HCT116 (cell line): ENCODE measurements at places on chromosomes 16 and 17.

- H3K4me1 ChIP-seq, result no peaks in the 10 kb centered on the region
- DNase-seq, result no peak
- H3K27me3 ChIP-seq, result no peaks in the 10 kb centered on the region
- H3K36me3 ChIP-seq, result no peaks in the 10 kb centered on the region
These were observed 199.9 kb downstream of the MAF start for GRCh38 chr16:79400462-79401149.

DNA sequence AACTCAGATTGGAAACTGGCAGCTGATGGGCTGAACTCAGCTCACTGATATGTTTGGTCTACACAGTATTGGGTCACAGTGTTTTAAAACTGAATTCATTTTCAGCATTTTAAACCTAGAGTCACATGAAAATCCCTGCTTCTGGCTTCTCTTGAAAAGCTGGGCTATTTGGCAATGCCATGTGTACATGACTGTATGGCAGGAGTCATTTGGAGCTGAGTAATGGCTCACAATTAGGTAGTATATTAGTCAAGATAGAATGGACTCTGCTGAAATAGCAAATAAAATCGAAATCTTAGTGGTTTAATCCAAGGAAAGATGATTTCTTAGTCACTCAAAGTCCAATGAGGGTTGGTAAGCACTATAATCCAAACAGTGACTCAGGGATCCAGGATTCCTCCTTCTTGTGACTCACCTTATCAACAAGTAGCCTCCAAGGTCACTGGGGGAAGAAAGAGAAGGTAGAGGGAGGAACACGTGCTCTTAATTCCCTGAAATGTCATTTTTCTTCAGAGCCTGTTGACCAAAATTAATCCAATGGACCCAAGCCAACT is 13.9 kb upstream of the PMP22 start:
- H3K4me3 ChIP-seq, result no peak overlapping the region
- peaks cover 9% of the 10 kb centered on the region for H3K4me1 ChIP-seq
- H3K27ac ChIP-seq, result no peak overlapping the region
- no peaks in the 10 kb centered on the region for H3K36me3 ChIP-seq
- H3K27me3 ChIP-seq, result no peaks in the 10 kb centered on the region

DNA sequence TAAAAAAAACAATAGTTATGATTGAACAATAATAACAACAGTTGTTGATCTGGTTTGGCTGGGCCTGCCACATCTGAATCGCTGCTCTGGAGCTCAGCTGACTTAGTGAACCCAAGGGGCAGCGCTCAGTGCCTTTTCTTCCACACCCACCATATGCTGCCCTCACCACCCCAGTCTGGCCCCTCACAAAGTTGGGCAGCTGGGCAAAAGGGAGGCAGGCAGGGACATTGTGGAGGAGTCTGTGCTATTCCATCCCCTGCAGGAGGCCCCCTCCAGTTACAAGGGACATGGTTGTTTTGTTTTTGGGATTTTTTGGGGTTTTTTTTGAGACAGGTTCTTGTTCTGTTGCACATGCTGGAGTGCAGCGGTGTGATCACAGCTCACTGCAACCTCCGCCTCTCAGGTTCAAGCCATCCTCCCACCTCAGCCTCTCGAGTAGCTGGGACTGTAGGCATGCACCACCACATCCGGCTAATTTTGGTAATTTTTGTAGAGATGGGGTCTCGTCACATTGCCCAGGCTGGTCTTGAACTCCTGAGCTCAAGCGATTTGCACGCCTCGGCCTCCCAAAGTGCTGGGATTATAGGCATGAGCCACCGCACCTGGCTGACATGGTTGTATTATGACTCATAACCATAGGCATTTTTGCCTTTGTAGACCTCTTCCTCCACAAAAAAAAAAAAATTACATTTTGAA is 8.6 kb upstream of the PECAM1 start:
- no peak overlapping the region for H3K4me3 ChIP-seq
- peaks cover 21% of the 10 kb centered on the region for H3K4me1 ChIP-seq
- no peak overlapping the region for H3K27ac ChIP-seq
- no peak for DNase-seq

DNA sequence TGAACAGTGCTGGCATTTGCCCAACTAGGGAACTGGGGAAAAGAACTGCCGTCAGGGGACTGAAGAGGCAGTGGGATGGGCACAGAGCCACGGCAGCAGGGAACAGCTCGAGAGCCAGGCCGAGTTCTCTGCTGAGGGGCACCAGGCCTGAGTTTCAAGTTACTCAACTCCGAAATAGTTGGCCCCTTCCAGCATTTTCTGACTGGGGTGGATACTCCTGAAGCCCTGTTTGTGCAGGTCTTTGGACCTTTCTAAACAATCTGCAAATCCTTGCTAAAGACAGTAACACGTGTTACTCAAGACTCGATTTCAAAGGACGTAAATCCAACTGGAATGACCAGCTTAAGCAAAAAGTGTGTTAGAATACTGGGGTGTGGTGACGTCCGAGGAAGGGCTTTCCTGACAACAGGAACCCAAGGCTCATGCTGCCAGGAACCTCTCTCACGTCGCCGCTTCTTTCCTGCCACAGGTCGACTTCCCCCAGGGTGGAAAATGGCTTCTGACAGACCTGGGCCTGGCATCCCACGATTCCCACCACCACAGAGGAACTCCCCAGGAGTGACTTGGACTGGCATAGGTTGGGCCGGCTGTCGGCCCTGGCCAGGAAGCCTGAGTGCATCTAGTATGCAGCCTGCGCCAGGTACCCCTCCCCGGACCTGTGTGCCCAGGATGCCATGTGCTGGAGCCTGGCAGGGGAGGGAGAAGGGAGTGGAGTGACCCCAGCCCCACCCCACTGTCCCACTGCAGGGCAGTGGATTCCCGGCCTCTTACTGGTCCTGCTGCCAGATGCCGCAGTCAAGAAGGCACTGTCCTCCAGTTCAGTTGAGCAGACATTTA is 71.9 kb downstream of the N4BP1 start:
- H3K36me3 ChIP-seq, result 0 out of 2 replicates have a peak, but pooled peaks cover 5% of the 10 kb centered on the region
- no peak overlapping the region for H3K4me3 ChIP-seq
- H3K4me1 ChIP-seq, result no peaks in the 10 kb centered on the region
- H3K27ac ChIP-seq, result no peak overlapping the region
- DNase-seq, result no peak

DNA sequence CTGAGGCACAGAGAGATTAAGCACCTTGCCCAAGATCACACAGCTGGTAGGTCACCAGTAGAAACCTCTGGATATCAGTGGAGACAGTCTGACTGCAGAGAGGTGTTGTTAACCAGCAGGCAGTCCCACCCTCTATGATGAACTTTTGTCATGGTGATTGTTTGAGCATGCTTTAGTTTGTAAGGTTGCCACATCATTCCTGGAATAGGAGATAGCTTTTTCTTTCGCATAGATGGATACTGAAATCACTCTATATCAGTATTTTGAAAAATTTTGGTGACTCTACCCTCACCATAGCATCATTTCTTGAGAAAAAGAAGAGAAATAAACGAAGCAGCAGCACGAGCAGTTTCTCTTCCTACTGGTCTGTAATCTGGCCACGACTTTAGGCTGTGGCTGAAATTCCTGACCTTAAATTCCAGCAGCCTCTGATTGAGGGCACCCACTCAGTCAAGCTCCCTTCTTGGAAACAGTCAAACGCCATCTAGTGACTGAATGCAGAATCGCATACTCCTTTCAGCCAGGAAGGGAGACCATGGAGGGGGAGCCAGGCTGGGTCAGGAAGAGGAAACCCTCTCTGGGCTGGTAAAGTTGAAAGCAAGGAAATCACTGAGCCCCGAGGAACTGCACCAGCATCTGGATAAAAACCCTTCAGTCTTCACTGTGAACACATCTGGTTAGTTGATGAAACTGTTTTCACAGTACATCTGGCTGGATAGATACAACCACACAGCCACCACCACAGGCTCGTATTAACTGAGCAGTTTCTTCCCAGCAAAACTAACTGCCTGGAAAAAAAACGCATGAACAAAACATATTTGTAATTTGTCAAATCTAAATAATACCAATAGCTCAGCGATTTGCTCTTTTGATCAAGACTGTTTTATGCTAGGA is 108.5 kb upstream of the XYLT1 start:
- H3K27me3 ChIP-seq, result peaks cover 15% of the 10 kb centered on the region
- no peaks in the 10 kb centered on the region for H3K4me1 ChIP-seq
- H3K36me3 ChIP-seq, result no peaks in the 10 kb centered on the region
- H3K4me3 ChIP-seq, result no peak overlapping the region
- H3K27ac ChIP-seq, result no peak overlapping the region
- peak; percentile 59 for DNase-seq

- H3K4me3 ChIP-seq, result no peak overlapping the region
- H3K4me1 ChIP-seq, result peaks cover 28% of the 10 kb centered on the region
- H3K27ac ChIP-seq, result no peak overlapping the region
These were observed 34.6 kb downstream of the DCAKD start for GRCh38 chr17:45016823-45017222.

- no peak for DNase-seq
- H3K27ac ChIP-seq, result no peak overlapping the region; the same call in 1 of the 2 replicates
- H3K4me3 ChIP-seq, result peak overlapping the region; percentile 91
- H3K36me3 ChIP-seq, result no peaks in the 10 kb centered on the region
- H3K4me1 ChIP-seq, result peaks cover 42% of the 10 kb centered on the region
These were observed 119.9 kb upstream of the SMURF2 start for GRCh38 chr17:64781810-64782555.

DNA sequence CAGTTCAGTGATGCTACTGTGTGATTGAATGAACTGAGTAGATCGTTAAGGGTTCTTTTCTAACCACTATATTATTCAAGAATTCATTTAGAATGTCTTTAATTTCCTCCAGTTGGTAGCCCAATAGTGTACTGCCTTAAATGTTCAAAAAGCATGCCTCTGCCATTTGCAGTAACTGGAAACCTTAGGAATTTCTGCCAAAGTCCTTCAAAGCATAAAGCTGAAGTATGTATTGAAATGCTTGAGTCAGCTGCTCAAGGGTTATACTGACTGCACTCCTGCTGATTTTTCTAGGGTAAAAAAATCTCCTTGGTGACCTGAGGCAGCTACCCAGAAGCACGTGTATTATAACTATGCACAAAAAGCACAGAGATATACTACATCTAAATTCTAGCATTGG is 56.5 kb downstream of the SNTB2 start:
- peaks cover 5% of the 10 kb centered on the region for H3K36me3 ChIP-seq
- H3K27ac ChIP-seq, result no peak overlapping the region
- no peak overlapping the region for H3K4me3 ChIP-seq
- no peaks in the 10 kb centered on the region for H3K4me1 ChIP-seq
- H3K27me3 ChIP-seq, result no peaks in the 10 kb centered on the region

DNA sequence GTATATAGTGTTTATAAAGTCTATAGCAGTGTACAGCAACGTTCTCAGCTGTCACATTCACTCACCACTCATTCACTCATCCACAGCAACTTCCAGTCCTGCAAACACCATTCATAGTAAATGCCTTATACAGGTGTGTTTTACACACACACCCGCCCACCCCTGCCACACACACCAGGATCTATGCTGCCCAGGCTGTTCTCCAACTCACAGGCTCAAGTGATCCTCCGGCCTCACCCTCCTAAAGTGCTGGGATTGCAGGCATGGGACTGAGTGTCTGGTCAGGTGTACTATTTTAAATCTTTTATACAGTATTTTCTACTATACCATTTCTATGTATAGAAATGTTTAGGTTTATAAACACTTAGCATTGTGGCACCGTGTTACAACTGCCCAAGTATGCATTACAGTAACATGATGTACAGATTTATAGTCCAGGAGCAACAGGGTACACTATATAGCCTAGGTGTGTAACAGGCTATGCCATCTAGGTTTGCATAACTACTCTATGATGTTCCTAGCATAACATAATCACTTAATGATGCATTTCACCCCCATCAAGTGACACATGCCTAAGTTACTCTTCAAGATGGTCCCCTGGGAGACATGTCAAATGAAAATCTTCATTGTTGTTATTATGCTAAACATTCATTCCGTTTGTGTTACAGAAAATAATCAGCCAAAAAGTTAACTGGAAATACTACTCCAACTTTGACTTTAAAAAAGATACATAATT is 42.5 kb downstream of the CREBBP start:
- H3K27ac ChIP-seq, result no peak overlapping the region
- H3K4me3 ChIP-seq, result no peak overlapping the region
- DNase-seq, result no peak
- H3K36me3 ChIP-seq, result no peaks in the 10 kb centered on the region
- no peaks in the 10 kb centered on the region; the same call in 1 of the 2 replicates for H3K4me1 ChIP-seq
- H3K27me3 ChIP-seq, result no peaks in the 10 kb centered on the region

DNA sequence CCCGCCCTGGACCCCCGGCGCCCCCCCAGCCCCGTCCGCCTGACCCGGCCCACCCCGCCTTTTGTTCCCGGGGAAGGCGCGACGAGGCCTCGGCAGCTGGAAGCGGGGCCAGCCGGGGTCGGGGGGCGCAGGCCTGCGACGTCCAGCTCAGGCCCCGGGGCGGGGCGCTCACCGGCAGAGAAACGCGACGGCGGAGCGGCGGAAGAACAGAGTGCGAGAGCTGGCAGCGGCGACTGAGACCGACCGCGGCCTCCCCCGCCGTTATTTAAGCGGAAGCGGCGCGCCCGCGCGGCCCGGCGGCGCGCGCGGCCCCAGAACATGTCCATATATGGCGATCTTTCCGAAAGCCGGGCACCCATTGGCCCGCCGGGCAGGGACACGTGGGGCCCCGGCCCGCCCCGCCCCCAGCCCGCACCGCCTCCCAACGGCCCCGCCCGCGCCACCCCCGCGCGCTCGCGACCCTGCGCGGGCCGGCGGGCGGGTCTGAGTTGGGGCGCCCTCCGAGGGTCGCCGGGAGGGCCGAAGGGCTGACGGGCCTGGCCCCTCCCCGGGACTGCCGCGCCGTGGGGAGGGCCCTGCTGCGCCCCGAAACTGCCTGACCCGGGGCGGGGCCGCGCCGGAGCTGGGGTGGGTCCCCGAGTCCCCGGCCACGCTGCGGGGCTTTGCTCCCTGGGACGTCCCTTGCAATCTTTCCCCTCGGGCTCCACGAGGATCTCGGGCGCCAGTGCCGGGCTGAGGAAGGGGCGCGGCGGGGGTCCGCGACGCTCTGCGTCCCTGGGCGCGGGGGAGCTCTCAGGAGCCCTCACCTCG is at the start of gene ACTG1:
TSS of gene ACTG1 (minus strand) at position 238 of the 810 bp plus-strand sequence. CDS start 445 bp downstream, outside the sequence.
- peak within 1 kb of the TSS; percentile 100 for H3K27ac ChIP-seq
- H3K4me1 ChIP-seq, result peaks cover 77% of the 10 kb centered on the region
- H3K4me3 ChIP-seq, result peak within 1 kb of the TSS; percentile 90
- peaks cover 19% of the 10 kb centered on the region for H3K36me3 ChIP-seq
- no peaks in the 10 kb centered on the region for H3K27me3 ChIP-seq

DNA sequence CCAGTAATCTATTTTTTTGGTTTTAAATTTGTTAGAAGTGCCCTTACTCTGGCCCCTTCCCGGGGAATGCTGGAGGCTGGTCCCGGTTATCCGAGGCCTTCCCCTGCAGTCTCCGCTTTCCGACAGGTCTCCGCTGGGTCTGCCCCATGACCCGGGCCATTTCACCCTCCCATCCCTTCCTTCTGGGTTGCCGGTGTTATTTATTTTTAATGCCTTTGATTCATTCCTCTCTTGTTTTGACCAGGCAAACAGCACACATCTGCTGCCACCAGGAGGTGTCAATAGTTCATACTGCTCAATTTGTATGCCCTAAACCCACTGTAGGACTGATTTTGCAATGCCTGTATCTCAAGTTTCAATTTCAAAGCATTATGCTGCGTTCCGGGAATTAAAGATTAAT is 113.2 kb upstream of the IRX5 start:
- DNase-seq, result no peak
- H3K4me3 ChIP-seq, result no peak overlapping the region
- no peaks in the 10 kb centered on the region for H3K4me1 ChIP-seq
- H3K27ac ChIP-seq, result no peak overlapping the region
- H3K36me3 ChIP-seq, result no peaks in the 10 kb centered on the region
